ENCODE measurements at places on chromosomes 7 and 10. TPM values are rescaled to one million over a fixed set of nuclear protein-coding genes. Genes with fewer than 3 reads are reported as not detected.

The ZNF365 gene
- total RNA-seq, result 9.1 TPM

The TAS2R60 gene
- total RNA-seq, result not detected

The SPDYE1 gene
- not detected for total RNA-seq

The OPN1SW gene
- total RNA-seq, result not detected

The DCLRE1A gene
- total RNA-seq, result 5.1 TPM

The RARRES2 gene
- 26.1 TPM for total RNA-seq

The NUTM2E gene
- total RNA-seq, result not detected

The NYAP1 gene
- total RNA-seq, result under 0.01 TPM

The SEMA3C gene
- 421 TPM for total RNA-seq

The CLDN3 gene
- total RNA-seq, result not detected

The C10orf67 gene
- not detected for total RNA-seq

The MRC1 gene
- total RNA-seq, result 0.36 TPM

The GCC1 gene
- total RNA-seq, result 20.9 TPM

The MALRD1 gene
- total RNA-seq, result 2.9 TPM

The SPAG6 gene
- not detected for total RNA-seq

The PTPN20 gene
- total RNA-seq, result 9.1 TPM

The ITPRID1 gene
- total RNA-seq, result not detected

The ZNF727 gene
- total RNA-seq, result 0.29 TPM

The JCAD gene
- 47.0 TPM for total RNA-seq

The GJD4 gene
- total RNA-seq, result under 0.01 TPM

The SPDYE16 gene
- total RNA-seq, result 0.36 TPM

The CNTNAP2 gene
- total RNA-seq, result 7.6 TPM

The PHKG1 gene
- total RNA-seq, result 1.8 TPM

The UCN3 gene
- total RNA-seq, result not detected

The LIPM gene
- not detected for total RNA-seq

The KLF14 gene
- total RNA-seq, result not detected

The NME8 gene
- not detected for total RNA-seq

The ATP5F1C gene
- 209 TPM for total RNA-seq

The ZNF32 gene
- 36.2 TPM for total RNA-seq

The DDC gene
- not detected for total RNA-seq

The MMD2 gene
- not detected for total RNA-seq
